ENCODE measurements at places on chromosomes 12 and 14.
A peak's percentile ranks its signal among the peaks of the same experiment; 100 is the strongest.

GRCh38 chr12:125387206-125387605, 322.0 kb downstream of the AACS start:
- no peak for DNase-seq

GRCh38 chr14:68955851-68956179, 23.3 kb downstream of the ACTN1 start:
- no peak for DNase-seq

DNA sequence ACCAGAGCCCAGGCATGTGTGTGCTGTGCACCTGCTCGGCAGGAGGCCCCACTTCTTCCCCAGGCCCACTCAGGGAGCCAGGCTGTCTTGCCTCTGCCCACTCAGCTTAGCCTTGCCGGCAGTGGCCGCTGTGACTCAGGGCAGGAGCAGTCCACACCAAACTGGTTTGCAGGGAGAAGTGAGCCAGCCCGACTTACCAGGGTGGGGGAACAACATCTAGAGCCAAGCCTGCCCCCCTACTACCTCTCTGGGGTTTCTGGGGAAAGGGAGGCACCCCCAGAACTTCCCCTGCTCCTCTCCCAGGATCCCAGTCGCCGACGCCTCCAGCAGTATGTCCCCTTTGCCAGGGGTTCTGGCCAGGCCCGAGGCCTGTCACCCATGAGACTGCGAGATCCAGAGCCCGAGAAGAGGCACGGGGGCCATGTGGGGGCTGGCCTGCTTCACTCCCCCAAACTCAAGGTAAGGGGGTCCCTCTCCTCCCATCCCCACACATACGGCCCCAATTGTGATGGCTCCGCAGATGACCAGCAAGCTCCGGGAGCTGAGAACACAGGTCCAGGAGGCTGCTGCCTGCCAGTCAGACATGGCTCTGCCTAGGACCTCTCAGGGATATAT, 3.0 kb downstream of the PLEKHG6 start:
- no peak for DNase-seq

DNA sequence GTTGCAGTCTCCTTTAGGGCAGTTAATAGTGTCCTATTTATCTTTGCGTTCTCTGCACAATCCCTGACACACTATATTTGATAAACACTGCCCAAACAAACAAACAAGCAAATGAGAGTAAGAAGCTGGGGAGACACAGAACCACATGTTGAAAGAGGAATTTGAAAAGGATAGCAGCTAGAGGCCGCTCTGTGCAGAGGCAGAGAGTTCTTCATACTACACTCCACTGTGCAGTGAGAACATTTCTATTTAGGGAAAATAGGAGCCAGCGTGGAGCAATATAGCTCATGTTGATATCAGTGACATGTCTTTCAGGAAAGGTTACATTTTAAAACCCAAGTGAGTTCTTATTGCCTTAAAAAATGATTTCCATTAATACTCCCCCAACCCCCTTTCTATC, 140.3 kb upstream of the SEL1L start:
- DNase-seq = no peak

DNA sequence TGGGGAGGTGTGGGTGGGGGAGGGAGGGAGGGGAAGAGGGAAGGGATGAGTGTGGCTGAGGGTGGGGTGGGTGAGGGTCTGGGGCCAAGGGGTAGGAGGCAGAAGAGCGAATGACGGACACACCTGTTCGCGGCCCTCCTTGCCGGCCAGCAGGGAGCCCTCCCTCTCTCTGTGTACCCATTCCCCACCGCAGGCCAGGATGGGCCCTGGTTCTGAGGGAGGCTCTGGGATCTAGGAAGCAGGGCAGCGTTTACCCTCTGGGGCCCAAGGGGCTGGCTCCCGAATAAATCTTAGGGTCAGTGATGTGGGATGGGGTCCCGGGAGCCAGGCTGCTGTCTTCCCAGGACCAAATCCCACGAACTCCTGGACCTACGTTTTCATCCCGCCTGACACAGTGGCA, 46.0 kb upstream of the ESRRB start:
- no peak for DNase-seq

DNA sequence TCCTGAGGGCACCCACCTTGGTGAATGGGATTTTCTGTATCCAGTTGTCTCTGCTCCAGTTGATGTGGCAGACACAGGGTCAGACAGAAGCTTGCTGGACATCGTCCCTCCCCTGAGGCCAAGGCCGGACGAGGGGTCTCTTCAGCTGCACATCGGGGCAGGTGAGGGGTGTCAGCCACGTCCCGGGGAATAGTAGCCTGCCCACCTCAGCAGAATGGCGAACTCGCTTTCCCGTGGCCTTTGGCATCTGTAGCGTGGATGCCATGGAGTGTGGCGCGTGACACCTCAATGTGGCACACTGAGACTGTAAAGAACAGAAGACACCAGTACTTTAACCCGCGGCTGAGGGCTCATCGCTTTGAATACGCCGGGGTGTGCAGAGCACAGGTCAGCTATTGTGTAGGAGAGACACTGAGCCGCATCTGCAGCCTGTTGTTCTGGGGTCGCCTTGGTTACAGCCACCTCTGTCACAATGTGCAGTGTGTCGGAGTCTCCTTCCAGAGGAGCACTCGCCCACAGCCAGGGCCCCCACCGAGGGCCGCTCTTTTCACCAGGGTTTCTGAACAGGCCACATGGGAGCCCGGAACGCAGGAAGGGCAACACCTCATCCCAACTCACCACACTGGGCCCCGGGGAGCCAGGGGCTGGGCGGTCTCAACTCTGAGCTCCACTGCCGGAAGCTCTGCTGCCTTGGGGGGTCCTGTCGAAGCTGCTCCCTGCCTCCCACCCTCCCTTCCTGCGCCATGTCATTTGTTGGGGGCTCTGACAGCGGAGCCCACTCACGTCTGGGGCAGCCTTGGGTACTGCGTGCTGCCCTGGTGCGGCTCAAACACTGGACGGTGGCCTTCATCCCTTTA, 77.0 kb downstream of the ADGRD1 start:
- DNase-seq = no peak

GRCh38 chr14:24806061-24806678, 172.2 kb upstream of the GZMB start:
- DNase-seq = peak; percentile 49

GRCh38 chr12:124543052-124543589, 24.3 kb downstream of the NCOR2 start:
- DNase-seq = no peak

- DNase-seq = peak; percentile 25
Observed at GRCh38 chr12:56315249-56315621, 553 bp downstream of the CNPY2 start.

DNA sequence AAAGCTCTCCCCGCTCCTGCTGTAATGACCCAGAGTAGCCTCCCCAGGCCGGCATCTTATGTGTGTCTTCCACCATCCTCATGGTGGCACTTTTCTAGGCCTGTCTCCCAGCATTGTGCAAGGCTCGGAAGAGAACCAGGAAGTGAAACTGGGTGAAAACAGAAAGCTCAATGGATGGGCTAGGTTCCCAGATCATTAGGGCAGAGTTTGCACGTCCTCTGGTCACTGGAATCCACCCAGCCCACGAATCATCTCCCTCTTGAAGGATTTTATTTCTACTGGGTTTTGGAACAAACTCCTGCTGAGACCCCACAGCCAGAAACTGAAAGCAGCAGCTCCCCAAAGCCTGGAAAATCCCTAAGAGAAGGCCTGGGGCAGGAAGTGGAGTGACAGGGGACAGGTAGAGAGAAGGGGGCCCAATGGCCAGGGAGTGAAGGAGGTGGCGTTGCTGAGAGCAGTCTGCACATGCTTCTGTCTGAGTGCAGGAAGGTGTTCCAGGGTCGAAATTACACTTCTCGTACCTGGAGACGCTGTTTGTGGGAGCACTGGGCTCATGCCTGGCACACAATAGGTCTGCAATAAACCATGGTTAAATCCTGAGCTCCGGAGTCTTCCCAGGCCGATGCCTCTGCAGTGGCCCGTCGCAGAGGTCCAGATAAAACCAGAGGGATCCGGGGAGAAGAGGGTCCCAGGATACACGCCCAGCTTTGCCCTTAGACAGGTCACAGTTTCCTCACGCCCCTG, 15.6 kb downstream of the ACVRL1 start:
- peak; percentile 86 for DNase-seq

DNA sequence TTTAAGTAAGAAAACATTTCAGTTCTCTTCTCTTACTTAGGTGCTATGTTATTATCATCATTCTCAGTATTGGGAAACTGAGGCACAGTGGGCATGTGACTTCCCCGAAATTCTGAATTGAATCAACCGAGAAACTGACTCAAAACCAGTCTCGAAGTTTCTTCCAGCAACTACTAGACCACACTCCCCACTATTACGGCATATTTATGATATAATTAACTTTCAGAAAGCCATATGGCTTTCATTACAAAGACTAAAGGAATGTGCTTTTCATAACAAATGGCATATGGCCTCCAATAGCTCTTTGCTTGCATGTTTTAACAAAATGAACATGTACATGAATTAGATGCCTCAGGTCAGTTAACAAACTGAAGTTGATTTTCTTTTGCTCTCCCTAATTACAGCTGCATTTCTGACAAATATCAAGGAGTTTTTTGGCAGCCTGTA, 182.9 kb upstream of the SLC38A2 start:
- DNase-seq = no peak

DNA sequence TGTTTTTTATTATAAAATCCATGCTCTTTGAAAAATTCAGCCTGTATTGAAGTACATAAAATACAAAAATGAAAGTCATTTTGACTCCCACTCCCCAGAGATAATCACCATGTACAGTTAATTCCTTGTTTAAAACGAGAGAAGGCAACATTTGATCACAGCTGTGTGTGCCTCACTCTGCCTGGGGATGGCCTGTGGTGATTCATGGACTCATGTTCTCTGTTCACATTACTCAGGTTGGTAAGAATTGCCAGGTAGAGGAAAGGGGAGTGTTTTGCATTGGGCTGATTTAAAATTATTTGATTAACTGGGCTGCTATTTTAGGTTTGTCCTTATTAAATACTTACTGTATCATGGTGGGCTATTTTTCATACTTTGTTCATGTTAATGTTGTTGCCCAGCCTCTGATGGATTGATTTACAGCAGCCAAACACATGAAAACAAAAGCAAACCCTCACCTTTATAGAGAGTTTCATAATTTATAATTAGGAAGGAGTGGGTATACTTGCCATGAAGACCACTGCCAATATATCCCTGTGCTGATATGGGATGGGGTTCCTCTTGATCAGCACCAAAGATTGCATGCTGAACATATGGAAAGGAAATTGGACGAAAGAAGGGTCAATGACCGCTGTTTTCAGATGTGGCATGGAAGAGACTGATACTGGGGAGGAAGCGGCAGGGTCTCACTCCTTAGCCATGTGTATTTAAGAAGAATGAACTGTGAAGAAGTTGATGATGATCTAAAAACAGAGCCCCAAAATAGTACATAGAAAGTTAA, 3.0 kb downstream of the ZBTB1 start:
- peak; percentile 17 for DNase-seq

- no peak for DNase-seq
Observed at GRCh38 chr12:23631786-23632377, 317.6 kb downstream of the SOX5 start.

DNA sequence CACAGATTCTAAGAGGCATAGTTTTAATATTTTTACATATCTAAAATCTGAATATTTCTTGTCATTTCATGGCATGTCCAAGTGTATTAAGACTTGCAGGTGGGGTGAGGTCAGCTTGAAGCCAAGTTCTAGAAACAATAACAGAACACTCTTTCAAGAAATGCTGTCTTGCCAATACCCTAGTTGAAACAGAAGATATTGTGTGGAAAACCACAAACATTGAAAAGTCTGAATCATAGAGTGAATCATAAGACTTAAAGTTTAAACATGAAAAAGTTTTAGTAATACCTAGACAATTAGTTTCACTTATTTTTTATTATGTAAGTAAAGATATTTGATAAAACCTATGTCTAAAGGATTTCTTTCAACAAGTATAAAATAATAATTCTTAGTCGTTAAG, 191.5 kb upstream of the CAND1 start:
- no peak for DNase-seq

DNA sequence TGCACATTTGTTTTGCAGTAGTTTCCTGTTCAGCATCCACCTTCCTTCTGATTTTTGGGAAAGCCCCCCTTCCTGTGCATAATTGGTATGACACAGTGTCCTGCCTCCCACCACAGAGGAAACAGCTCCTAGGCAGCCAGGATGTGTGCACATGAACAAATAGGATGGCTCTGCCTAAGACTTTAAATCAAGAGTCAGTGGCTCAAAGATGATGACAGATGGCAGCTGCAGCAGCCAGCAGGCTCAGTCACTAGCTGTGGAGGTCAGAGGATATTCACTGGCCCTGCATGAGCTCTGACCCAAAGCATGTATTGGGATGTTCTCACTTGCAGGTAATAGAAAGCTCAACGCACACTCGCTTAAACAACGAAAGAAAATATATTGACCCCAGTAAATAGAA, 90.3 kb downstream of the KCNK10 start:
- DNase-seq = no peak

Measured in RPMI8226 (cell line).